ENCODE measurements at places on chromosomes 13 and 19.
A peak's percentile ranks its signal among the peaks of the same experiment; 100 is the strongest.

DNA sequence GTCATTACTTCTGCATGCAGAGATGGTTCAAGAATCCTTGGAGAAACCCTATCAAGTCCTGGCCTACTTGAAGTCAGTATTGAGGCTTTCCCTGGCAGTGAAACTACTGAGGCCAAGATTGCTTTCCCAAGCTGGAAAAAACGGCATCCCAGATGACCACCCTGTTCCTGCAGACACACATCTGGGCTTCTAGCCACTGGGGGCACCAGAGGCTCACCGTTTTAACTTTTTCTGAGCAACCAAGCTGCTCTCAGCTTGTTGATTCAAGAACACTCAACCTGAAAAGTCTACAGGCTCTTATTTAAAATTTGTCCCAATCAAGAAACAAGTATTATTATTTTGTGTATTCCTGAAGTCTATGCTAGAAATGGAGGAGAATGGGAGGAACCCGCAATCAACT, 66.6 kb downstream of the SPRYD7 start:
- no peak for DNase-seq

- DNase-seq = no peak
These were observed 1211.9 kb upstream of the ATXN8OS start for GRCh38 chr13:68895696-68896095.

GRCh38 chr13:81927347-81927746, 1586.4 kb upstream of the SPRY2 start:
- DNase-seq = no peak

DNA sequence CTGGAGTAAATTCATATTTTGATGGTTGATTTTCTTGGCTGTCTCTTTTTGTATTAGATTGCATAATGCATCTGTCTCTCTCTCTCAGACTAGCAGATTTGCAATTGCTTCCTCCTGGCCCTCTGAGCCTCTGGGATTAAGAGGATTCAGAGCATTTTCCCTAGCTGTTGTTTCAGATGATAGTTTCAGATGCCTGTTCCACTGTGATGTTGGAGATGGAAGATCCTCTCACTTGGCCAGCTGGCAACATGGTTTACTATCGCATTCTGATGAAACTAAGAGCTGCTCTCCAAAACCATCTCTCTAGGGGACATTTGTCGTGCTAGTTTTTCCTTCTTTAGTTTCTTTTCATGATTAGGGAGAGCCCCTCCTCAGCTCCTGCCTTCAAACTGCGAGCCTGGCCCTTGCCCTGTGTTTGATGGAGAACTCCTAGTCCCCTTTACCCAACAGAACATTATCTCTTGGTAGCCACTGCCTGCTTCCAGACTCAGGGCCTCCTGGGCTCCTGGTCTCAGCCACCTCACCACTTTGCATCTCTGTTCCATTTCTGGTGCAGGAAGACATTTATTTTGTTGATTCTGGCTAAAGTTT, 244.6 kb downstream of the B3GLCT start:
- DNase-seq = no peak

GRCh38 chr13:42337808-42338600, 66.1 kb downstream of the AKAP11 start:
- DNase-seq = no peak

DNA sequence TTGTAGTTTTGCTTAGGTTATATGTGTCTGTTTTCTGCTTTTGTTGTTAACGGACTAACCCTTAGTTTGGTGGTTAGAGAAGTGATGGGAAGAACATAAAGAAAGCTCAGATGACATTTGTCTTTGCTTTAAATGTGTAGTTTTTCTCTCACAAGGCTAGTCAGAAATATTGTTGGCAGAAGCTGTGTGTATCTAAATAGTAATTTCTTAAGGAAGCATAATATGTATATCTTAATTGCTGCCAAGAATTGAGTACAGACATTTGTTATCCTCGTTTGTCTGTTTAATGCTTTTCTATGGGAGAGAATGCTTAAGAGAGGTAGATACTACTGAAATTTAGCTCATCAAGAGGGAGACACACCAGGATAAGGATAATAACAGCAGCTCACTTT, 2.7 kb downstream of the RGCC start:
- no peak for DNase-seq

DNA sequence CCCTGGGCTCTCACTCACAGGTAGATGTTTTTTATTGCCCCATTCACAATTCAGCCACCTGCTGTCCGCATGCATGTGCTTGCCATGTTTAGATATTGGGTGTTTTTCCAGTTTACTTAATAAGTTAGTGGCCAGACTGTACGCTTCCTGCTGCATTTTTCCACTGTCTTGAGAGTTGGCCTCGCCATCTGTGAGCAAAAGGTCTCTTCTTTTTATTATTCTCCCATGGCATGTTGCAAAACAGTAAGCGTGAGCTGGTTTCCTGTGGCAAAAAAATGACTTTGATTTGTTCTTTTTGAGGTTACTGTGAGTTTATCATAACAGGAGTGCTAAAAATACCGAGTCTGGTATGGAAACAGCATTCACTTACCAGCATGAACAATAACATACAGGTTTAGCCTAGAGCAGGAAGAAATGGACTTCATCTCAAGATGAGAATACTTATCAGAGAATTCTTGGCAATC, 46.0 kb downstream of the SAE1 start:
- no peak for DNase-seq

DNA sequence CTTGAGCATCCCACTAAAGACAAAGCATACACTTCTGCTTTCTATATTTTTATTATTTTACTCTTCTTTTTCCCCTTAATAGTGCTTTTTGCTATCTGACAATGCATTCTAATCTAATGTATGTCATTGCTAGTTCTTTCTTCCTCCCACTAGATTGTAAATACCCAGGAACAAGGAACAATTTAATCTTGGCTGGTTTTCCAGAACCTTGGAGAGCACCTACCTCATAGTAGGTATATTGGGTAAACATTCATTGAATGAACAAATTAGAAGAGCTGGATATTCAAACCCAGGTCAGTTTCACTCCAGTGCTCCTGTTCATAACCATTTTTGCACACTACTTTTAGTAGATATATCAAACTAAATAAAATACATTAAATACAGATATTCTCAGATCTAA, 1617.6 kb upstream of the SLC10A2 start:
- DNase-seq = no peak

DNA sequence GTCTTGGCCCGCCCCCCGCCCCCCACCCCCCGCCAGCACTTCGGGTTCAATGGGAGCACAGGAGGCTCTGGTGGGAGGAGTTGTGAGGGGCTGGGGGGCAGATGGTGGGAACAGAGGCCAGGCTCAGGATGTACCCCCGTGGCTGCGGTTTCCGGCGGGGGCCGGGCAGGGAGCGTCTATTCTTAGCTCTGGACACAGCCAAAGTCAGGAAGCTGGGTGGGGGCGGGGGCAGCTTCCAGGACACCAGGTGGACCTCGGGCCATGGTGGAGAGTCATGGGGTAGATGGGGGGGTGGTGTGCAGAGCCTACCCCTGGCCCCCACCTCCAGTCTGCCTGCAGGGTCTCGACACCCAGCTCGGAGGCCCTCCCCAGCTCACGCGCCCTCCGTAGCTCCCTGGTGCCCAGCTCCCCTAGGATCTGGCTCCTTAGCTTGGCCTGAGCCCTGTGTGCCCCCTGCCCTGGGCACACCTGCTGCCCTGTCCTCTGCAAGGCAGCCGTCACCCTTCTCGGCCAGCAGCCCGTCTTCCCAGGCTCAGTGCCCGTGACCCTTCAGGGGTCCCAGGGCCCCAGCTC, 2.2 kb upstream of the TBXA2R start:
- no peak for DNase-seq

- DNase-seq = no peak
These were observed 46.2 kb downstream of the PDS5B start for GRCh38 chr13:32632343-32632909.

- DNase-seq = no peak
These were observed 79.7 kb downstream of the STARD13 start for GRCh38 chr13:33205804-33206221.

DNA sequence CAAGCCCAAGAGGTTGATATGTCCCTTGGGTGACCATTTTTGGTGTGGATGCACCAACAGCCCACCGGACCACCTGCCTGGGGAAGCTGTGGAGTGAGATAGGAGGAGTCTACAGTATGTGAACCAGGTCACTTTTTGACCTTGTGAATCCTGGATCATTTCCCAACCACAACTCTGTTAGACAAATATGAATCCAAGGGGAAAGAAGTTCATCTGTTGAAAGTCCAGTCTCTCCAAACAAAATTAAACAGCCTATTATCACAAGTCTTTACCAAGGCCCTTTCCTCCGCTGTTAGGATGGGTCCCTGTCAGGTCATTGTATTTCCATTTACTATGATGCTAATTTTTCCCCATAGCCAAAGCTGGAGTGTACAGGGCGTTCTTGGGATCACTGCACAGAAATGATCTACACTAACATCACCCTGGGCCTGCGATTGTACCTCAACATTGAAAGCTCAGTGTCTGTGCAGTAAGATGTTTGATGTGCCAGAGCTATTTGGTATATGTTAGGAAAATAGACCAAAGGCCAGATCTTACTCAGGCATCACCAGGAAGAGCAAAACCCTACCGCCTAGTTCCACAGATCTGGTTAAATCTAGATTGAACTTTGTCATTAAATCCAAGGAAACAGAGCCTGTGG, 117.1 kb downstream of the STARD13 start:
- no peak for DNase-seq

DNA sequence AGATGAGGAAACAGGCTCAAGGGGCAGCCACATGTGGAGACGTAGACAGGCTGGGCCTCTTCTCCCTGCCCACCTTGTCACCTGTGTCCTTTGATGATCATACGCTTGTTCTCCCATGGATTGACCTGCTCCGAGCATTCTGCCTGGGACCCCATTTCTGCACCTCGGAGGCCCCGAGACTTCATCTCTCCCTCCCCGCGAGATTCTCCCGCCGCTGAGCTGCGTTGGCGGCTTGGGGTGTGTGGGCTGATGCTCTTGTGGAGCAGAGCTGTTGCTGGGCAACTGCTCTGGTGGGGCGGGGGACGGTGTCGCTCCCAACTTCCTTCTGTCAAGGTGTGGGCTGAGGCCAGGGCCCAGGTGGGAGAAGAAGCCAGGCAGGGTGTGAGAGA, 22.1 kb downstream of the MAST3 start:
- no peak for DNase-seq

GRCh38 chr13:99865420-99865930, 106.1 kb downstream of the ZIC5 start:
- DNase-seq = no peak

DNA sequence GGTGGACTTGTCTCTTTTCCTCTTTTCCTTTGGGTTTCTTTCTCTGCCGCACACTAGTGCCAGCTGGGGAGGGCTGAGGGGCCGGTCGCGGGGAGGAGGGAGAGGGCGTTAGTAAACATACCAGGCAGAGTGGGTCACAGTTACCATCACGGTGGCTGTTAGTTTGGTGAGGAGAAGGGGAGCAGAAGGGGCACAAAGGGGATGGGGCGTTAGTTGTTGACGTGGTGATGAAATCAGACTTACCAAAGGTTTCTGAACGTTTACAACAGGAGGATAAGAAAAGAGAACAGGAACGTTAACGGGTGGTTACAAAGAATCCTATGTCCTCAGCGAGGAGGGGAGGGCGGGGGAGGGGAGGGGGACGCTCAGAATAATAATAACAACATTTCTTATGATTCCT, 77.9 kb downstream of the PTPRS start:
- DNase-seq = no peak

DNA sequence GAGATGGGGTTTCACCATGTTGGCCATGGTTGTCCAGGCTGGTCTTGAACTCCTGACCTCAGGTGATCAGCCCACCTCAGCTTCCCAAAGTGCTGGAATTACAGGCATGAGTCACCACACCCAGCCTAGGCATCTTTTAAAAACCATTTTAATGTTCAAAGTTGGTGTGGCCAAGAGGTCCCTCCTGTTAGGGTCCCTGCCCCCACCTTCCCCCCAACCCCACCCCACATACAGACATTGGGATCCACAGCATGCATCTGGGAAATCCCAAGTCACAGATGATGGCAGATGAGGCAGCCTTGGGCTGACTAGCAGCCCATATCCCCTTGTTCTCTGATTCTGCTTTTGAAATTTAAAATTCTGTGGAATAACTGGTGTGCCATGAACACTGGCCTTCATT, 226.0 kb downstream of the KATNAL1 start:
- DNase-seq = no peak

DNA sequence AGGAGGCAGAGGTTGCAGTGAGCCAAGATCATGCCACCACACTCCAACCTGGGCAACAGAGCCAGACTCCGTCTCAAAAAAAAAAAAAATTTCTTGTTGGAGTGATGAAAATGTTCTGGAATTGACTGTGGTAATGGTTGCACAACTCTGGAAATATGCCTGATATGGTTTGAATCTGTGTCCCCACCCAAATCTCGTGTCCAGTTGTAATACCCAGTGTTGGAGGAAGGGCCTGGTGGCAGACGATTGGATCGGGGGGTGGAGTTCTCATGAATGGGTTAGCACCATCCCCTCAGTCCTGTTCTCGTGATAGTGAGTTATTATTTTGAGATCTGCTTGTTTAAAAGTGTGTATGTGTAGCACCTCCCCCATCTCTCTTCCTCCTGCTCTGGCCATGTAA, 41.1 kb upstream of the MAP3K10 start:
- DNase-seq = peak; percentile 32

GRCh38 chr13:61086087-61086486, 329.6 kb downstream of the PCDH20 start:
- no peak for DNase-seq

GRCh38 chr19:41932259-41932719, 4.0 kb upstream of the ERFL start:
- DNase-seq = no peak

- DNase-seq = no peak
These were observed 711 bp upstream of the FOSB start for GRCh38 chr19:45467115-45467455.

DNA sequence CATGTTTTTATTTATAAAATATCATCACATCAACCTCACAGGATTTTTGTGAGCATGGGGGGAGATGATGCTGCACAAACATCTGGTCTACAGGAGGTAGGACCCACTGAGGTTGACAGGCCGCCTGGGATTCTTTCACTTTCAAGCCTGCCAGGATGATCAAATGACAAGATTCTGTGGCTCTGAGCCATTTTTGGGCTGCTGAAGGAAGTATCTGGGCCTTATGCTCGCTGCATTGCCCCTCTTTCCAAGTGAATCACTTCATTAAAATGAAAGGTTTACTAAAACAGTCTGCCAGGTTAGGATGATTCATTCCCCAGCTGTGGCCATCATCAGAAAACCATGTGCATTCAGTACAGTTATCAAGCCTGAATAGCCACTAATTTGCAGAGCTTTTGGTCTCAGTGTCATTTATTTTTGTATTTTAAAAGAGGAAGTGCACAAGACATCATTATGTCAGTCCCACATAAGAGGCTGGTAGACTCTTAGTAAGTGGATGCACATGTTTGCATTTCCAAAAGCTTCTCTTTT, 34.4 kb downstream of the STARD13 start:
- DNase-seq = peak; percentile 25
